NCI-H187 (cell line): ENCODE measurements at places on chromosomes 1 and 21.

DNA sequence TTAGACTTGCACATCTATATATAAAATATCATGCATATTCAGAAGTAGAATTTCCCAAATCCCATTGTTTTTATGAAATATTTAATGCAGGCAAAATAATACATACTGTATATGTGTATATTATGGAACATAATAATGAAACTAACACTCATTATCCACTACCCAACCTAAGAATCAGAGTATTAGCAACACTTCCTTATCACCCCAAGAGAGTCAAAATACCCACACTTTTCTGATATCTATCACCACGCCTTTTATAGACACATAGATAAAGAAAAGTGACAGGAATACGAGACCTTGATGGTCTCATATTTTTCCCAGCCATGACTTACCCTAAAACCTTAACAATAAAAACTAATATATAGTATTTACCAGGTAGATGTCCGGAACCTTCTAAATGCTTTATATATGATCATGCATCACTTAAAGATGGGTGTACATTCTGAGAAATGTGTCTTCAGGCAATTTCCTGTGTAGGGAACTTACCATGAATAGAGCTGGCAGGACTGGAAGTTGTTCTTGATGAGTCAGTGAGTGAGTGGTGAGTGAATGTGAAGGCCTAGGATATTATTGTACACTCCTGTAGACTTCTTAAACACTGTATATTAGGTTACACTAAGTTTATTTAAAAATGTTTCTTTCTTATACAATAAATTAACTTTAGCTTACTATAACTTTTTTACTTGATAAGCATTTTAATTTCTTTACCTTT is 45.5 kb downstream of the TNFSF4 start:
- no peak for DNase-seq

GRCh38 chr1:16605532-16606505 is 7.5 kb downstream of the NBPF1 start:
- no peak for DNase-seq

DNA sequence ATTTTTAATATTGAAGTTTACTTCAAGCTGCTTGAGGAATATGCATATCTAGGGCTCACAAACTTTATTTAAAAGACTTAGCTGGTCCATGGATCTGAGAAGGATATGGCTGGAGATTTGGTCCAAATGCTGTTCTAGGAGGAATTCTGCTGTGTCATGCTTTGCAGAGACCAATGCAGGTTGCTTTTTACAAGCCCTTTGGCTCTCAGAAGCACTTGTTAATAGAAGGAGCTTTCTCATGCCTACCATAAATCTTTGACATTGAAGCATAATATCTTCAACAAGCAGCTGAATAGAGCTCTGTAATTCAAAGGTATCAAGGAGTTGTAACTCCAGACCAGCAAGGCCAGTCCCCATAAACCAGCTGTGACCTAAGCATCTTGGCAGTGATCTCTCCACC is 299.1 kb downstream of the HHAT start:
- DNase-seq: no peak

DNA sequence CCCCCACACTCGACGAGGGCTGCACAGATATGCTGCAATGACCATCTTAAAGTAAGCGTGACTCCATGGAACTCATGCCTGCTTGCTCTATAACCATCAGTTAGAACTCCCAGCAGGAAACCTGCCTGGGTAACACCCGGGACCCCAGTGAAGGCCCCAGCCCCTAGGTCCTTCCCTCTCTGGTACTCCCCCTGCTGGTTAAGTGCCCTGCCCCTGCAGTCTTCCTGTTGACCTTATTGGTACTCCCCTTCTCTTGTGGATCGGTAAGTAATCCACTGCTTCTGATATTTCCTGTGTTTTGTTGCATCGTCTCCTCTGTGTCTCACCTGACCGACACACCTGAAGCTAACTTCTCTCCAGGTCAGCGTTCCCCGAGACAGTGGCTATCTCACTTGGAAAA is 104.8 kb upstream of the COG2 start:
- no peak for DNase-seq

DNA sequence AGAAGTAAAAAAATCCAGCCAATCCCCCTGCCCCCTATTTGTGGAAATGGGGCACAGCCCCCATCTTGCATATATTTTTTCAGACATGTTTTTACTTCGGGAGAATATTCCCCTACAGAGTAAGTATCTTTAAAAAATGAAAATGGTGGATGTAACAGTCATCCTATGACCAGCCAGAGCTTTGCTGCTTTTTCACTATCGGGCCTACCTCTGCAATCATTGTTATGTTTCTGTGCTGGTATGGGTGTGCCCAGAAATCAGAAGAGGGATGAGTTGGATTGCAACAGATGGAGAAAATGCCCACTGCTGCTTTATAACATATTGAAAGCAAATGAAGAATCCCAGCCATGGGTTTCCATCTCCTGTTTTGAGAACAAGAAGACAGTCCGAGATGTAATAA is 2.9 kb downstream of the CD247 start:
- DNase-seq: no peak

GRCh38 chr1:217095050-217095622 is 371.9 kb upstream of the ESRRG start:
- no peak for DNase-seq
